Fibroblast of mammary gland (primary cell): ENCODE measurements at places on chromosomes 4 and X.

GRCh38 chrX:106611317-106611678, 480 bp upstream of the RADX start:
- no peak for DNase-seq

DNA sequence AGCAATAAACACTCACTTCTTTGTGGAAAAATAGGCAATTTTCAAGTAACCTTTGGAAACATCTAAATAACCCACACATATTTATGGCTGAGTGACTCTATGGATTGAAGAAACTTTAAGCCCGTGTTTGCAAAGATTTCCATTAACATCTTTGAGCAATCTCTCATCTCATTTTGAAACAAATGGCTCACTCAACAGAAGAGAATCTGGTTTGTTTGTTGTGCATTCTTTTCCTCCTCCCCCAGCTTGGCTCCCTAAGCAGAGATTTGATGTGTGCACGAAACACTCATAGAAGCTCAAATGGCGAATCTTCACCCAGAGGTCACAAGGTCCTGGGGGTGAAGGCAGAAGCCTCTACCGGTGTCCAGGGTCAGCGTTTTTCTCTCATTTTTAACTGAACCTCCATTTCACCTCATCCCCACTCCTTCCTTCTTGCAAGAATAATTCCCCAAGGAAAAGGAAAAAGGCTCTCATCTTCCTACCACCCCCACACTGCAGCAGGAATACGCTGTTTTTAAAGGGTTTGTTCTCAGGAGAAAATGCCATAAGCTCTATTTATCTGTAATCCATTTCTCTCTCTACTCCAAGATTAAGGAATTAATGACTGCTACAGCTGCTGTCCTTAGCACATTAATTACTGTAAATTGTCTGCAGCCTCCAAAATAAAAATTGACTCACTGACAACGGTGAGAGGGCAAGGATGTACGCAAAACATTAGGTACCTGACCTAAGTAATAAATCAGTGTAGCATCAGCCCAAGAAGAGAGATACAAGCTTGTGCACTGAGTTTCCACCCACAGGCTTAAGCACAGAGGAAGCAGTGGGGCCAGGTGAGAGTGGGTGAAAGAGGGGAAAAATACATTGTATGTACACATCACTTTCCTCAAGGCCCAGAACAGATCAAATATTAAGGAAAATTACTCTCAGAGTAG, 307.6 kb upstream of the NOCT start:
- DNase-seq, result peak; percentile 51

DNA sequence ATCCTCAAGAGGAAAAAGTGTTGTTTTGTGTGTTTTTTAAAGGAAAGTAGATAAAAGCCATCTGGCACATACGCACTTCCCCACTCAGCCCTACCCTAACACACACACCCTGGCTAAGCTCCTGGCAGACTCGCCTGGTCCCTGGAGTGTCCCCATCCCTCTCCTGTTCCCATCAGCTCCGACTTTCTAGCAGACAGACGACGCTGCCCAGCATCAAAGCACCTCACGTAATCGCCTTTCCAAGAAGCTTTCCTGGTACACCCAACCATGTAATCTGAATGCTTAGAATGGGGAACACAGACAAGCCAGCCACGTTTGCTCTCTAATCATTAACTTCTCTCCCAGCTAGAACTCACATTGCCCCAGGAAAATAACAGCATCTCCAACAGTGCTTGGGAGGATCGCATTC, 116.2 kb downstream of the AFAP1 start:
- peak; percentile 68 for DNase-seq

GRCh38 chr4:147163311-147163710, 217.6 kb upstream of the TTC29 start:
- peak; percentile 3 for DNase-seq

- no peak for DNase-seq
These were observed 35.8 kb upstream of the DYNLT3 start for GRCh38 chrX:37883196-37883595.

GRCh38 chrX:65706041-65706828, 38.8 kb downstream of the MSN start:
- DNase-seq, result peak; percentile 81

DNA sequence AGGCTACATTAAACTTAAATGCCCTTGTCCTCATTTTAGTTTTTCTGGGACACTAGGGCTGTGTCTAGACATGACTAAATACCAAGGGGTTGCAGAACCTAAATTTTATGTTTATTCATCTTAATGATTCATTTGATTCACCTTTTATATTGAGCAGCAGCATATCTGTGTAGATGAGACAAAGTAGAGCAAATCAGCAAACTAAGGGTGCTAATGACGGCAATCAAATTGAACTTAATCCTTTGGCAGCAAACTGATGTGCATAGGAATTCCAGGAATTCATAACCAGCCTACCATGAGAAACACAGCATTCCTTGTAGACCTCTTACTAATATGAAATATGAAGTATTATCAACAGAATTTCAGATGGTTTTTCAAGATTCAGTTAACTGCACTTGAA, 25.1 kb downstream of the EPHA5 start:
- no peak for DNase-seq

GRCh38 chr4:28565396-28565795, 1704.8 kb downstream of the STIM2 start:
- DNase-seq, result peak; percentile 46

GRCh38 chr4:169582203-169582602, 30.2 kb downstream of the NEK1 start:
- DNase-seq, result no peak

- no peak for DNase-seq
These were observed 355.1 kb upstream of the CLNK start for GRCh38 chr4:11039634-11040131.

DNA sequence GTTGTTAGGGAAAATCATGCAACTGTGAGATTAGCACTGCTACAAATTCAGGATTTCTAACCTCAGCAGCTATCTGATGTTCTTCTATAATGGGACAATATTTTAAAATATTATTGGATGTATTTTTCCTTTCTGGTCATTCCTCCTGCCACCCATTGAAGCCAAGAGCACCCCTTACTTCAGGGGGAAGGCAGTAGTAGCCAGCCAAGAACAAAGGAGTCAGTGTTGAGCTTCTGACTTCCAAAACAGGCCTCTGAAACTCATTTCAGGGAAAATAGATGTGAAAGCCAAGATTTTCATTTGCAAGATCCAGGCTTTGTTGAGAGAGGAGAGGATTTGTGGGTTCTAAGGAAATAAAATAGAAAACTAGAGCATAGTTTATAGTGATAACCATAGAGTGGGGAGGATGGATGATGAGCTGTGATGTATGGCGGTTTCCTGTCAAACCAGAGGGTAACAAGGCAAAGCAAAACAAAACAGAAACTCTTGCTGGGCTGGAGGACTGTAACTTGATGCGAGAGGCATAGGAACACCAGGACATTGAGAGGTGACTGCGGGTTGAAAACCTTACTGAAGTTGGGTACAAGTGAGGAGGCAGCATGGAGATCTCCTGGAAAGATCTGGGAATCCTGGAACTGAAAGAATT, 173.7 kb upstream of the LEF1 start:
- DNase-seq, result no peak

- no peak for DNase-seq
These were observed 423.3 kb downstream of the CENPC start for GRCh38 chr4:67122029-67122428.
